Fibroblast of the aortic adventitia (primary cell): ENCODE measurements at places on chromosomes 3 and 15. TPM values are rescaled to one million over a fixed set of nuclear protein-coding genes. Genes with fewer than 3 reads are reported as not detected.
A peak's percentile ranks its signal among the peaks of the same experiment; 100 is the strongest.

The ACTRT3 gene
- total RNA-seq, result 3.8 and 4.3 TPM in 2 replicates

The CSPG4 gene
- total RNA-seq, result 12.0 and 27.8 TPM in 2 replicates

- no peak for DNase-seq
Measured at GRCh38 chr3:178476886-178477285, 59.4 kb upstream of the KCNMB2 start.

DNA sequence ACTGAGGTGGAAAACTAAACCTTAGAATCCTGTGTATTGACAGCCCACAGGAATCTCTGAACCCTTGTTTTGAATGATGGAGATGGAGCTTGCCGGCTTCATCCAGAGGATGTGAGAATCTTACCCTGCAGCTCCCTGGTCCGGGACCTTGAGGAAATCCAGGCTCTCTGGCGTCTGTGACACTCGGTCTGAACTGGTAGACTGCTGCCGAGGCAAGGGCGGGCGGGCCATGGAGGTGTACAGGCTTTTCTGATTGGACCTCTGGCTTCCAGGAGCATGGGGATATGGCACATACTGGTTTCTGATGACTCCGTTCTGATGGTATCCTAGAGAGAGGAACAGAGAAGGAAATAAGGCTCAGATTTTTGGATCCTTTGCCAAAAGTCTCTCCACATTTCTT, 48.5 kb downstream of the CCNB2 start:
- no peak for DNase-seq

DNA sequence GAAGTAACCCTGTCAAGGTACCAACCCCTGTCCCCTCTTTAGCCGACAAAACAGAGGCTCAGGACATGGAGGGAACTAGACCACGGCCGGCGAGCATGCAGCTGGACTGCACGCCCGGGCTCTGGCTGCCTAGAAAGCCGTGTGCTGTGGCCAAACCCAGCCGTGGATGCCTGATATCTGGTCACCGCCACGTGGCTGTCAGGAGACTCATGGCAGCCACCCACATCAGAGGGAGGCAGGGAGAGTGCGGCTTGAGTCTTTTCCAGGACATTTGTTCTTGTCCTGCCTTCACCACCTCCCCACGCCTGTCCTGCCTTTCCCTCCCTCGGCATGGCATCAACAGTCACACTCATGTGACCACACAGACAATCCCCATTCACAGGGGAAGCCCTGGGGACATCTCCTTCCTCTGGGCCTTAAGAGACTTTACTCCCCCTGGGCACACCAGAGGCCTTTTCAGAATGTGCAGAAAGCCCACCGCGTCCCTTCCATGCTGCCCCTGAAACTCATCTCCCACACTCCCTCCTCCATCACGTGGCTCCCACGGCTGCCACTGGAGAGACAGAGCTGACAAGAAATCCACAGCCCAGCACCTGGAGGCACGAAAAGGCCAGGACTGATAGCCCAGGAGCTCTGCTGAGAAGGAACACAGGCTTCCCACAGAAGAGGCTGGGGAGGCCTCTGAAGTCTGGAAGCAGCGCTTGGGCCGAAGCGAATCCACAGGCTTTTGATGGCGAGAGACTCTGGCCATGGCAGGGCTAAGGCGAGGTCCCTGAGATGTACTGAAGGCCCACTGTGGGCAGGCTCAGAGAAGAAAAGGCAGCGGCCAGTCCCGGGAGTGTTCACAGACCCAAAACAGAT, 71.2 kb upstream of the IQSEC1 start:
- DNase-seq, result no peak

- DNase-seq, result peak; percentile 52
Measured at GRCh38 chr15:100572362-100572983, 29.5 kb downstream of the LINS1 start.

GRCh38 chr3:61832375-61833229, 271.2 kb downstream of the PTPRG start:
- peak; percentile 28 for DNase-seq

- no peak for DNase-seq
Measured at GRCh38 chr15:74904190-74904805, 2.4 kb downstream of the FAM219B start.

- no peak for DNase-seq
Measured at GRCh38 chr3:46369675-46370132, 1.0 kb upstream of the CCR5 start.

DNA sequence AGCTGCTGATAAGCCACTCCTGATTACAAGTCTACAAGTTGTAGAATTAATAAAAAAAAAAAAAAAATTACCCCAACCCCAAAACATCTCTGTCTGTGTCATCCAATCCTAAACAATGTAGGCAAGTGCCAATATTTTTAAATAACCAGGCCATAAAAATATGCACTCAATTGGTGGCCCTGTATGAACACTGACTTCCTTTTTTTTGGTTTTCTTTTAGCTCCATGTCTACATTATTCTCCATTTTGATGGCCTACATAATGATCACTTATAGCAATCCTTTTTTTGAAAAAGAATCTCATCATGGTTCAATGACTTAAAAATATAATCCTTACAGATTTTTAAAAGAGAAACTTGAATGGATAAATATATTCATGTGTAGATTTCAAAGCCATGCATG, 72.1 kb downstream of the FOXP1 start:
- no peak for DNase-seq

DNA sequence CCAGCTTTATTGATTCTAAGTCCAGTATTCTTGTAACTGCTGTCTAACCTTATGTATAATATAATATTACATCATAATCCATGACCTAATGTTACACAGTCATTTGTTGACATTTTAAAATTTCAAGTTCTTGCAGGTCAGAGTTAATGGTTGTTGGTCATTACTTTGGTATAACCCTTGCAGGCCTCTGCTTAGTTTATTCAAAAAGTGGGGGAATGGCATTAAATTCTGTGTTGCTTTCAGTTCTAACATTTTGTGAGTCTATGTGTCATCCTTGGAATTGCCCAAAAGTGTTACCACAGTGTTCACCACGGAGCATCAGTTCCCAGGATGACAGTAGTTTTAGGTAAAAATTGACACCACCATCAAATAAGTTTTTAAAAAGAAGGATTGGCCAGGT, 174.8 kb upstream of the BCL6 start:
- no peak for DNase-seq

GRCh38 chr3:25423780-25424588, 4.1 kb upstream of the RARB start:
- DNase-seq, result peak; percentile 72

DNA sequence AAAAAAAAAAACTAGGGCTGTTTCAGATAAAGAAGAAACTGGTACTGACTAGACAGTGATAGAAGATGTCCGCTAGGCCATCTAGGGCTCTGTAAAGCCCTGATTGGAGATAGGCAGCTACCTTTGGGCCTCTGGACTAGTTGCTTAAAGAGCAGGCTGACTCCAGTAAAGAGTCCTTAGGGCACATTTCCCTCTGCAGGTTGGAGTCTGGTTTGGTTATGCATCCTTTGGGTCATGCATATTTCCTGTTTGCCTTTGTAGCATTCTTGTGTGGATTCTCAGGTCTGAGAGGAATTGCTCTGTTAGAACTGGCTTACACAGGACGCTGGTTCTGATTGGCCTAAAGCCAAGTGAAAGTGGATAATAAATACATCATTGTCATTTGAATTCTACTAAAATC, 165.5 kb upstream of the LRRN1 start:
- no peak for DNase-seq
